ENCODE measurements at places on chromosomes 1 and 21.

DNA sequence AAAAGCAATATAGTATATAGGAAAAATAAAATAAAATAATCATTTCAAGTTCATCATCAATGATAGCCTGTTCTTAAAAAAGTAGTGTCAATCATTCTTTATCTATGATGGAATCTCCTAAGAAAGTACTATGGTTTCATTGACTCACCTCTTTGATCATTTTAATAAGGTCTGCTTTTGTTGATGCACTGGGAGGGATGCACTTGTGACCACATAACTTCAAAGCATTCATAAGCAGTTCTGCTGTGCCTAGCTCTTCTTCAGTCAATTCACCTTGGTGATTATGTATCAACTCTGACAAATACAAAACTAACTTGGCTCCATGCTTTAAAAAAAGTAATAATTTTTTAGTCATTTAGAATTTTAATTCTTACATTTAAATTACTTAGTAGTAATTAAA is 84.8 kb upstream of the GNG4 start:
- no peak for DNase-seq

DNA sequence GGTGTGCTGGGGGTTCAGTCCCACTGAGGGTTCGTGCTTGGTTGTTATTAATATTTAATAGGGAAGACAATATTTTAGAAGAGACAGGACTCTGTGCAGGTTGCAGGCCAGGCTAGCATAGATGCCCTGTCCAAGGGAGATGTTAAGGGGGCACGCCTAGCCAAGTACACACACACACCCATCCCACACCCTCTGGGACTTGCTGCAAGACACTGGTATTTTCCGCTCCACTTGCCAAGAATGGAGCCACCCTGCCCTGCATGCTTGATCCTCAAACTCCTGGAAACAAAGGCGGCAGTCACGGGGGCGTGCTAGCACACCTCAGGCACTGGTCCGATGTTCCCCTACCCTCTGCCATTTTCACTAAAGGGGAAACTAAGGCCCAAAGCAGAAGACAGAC is 99.1 kb downstream of the MRPL37 start:
- no peak for DNase-seq

GRCh38 chr1:2194319-2194897 is at the start of gene FAAP20:
Gene FAAP20, minus strand, starts transcription at chr1:2194772. Its CDS starts 23 bp downstream, at chr1:2194749.
- DNase-seq = peak; percentile 46

GRCh38 chr1:235979716-235980333 is 85.1 kb downstream of the NID1 start:
- DNase-seq = no peak

DNA sequence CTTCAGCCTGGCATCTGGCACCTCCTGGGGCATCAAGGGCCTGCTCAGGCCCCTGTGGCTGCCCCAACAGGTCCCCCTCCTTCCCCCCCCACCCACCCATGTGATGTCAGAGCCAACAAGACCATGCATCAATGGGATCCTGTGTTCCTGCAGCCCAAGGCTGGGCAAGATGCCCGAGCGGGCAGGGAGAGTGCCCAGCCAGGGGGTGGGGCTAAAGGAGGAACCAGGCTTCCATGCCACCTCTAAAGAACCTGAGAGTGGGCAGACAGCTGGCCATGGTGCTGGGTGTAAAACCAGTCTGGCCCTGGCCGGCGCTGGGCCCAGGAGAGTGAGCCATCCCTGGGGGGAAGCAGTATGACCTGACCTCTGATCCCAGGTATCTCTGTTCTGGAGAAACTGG is 7.6 kb downstream of the COL16A1 start:
- DNase-seq = no peak

DNA sequence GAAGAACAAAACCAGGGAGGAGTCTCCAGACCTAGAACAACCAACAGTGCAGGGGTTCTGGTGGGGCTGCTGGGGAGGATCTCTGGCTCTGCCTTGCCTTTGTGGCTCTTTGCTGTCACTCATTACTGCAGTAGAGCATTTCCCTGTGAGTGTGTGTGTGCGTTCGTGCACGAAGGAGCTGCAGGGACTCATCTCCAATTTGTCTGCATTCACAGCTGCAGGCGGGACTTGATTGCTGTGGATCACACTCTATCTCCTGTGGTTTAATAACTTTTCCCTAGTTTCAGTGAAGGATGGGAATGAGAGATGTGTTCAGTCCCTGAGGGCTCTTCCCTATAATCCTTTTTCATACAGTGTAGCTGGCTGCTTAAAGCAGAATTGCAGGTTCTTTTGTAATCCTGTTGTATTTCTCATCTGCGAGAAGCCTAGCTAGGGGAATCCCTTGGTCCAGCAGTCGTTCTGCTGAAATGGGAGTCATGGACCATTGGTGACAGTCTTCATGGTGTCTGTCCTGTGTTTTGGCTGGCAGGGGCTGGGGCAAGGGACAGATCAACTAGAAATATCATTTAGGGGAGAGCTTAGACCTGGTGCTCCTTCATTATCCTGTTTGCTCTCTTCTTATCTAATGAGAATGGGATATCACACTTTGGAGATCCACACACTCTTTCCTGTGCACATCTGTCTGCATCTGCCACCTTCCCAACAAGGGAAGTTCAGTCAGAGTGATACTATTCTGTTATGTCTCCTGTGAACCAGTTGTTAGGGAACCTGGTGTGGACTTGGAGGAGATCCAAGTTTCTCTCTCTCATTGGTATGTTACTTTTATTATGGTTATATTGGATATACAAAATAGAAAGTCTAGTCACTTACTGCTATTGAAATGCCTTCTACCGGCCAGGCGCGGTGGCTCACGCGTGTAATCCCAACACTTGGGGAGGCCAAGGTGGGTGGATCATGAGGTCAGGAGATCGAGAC is 3.0 kb downstream of the PCP4L1 start:
- no peak for DNase-seq

GRCh38 chr1:64744492-64745180 is at the start of gene RAVER2:
Gene RAVER2, plus strand, starts transcription at chr1:64745075. Its CDS starts 98 bp downstream, at chr1:64745173.
- DNase-seq = peak; percentile 18

Measured in activated T-helper 1 cell treated with anti-CD3 and anti-CD28 coated beads, Interleukin-2, amount 50 U/mL, for 16 hours (primary cell).